ENCODE measurements at places on chromosomes 16 and 17.

DNA sequence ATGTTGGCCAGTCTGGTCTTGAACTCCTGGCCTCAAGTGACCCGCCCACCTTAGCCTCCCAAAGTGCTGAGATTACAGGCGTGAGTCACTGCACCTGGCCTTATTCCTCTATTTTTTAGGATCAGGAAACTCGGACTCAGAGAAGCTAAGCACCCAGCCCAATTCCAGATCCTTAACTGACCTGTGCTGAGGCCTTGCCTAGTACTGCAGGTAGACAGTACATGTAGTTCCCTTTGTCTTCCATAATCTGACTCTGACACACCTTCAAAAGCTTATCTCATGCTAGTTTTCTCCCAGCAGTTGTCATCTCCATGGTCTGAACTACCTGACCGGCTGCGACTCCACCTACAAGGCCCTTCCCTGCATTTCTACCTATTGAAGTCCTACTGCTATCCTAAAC, 65.7 kb upstream of the AXIN2 start:
- DNase-seq = no peak

DNA sequence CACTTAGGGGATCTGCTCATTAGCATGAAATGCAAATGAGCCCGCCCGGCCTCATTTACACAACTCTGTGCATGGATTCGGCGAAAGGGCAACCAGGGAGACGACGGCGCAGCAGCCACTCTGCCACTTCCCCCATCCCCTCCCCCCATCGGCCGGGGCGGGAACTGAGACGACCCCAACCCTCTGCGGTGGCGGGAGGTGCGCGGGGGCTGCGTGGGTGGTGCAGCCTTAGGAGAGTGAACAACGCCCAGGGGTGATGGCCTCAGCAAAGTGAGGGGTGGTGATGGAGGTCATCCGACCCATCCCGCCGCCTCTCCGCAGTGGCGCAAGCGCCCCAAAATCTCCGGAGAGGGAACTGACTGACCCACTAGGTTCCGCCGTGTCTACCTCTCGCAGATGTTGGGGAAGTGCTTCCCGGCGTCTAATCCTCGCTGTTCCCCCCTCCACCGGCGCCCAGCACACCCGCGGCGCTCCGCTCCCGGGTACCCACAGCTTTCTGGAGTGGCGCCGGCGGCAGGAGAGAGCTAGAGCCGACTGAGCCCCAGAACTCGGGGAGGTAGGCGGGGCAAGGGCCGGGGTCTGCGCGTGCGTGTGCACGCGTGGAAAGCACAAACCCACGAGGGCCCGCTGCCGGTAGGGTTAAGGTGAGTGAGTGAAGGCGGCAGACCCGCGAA, 1.4 kb upstream of the CACNA1G start:
- DNase-seq = no peak

GRCh38 chr17:43914451-43914850, 7.1 kb upstream of the MPP2 start:
- DNase-seq = no peak

DNA sequence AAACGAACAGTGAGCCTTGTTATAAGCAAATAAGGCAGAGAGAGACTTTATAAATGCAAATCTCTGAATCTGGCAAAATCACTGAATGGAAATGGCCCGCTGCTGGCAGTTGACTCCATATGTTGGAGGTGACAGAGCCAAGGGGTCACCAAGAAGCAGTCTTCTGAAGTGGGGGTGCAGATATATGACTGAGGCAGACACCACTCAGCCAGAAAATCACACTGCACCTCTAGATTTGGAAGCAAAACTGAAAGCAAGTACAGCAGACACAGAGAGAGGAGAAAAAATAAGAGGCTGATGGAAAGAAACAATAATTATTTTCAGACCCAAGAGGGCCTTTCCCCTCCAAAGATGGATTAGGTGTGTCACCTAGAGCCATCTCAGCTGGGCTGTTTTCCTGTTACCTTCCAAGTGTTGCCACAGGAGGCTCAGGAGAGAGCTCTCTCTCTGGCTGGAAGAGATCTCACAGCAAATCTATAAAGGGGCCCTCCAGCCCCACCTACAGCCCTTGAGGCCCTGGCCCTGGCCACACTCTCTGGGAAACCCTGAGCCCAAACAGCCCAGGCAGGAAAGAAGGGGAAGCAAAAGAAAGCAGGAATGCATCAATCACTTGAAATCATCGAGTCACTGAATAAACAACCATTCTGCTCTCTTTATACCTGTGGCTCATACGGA, 585.1 kb upstream of the PSMD7 start:
- no peak for DNase-seq

DNA sequence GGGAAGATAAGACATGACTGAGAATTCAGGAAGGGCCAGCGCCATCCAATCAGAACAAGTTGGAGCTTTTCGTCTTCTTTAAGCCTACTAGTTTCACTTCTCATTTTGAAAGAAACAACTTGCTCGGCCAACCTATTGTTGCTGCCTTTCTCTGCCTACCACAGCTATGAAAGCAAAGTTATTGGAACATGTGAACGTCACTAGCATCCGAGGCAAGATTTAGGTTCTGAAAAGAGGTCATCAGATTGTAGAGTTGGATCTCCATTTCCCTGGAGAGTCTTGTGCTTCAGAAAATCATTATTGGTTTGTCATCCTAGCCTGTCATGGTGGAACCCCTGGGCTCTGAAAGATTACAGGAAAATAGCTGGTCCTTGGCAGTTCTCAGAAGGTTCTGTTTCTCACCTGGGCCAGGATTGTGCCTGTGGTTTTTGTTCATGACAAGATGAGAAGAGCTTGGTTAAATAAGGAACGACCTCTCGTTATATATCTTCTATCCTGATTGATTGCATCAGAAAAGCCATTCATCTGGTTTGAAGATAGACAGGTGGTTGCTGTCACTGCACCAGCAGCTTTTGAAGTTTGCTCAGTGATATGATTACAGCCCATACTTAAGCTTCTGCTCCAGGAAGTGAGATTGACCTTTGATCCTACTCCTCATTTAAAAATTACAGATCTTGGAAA, 25.3 kb downstream of the CDH13 start:
- DNase-seq = no peak

- DNase-seq = no peak
Observed at GRCh38 chr16:46739934-46740333, 8.2 kb downstream of the MYLK3 start.

DNA sequence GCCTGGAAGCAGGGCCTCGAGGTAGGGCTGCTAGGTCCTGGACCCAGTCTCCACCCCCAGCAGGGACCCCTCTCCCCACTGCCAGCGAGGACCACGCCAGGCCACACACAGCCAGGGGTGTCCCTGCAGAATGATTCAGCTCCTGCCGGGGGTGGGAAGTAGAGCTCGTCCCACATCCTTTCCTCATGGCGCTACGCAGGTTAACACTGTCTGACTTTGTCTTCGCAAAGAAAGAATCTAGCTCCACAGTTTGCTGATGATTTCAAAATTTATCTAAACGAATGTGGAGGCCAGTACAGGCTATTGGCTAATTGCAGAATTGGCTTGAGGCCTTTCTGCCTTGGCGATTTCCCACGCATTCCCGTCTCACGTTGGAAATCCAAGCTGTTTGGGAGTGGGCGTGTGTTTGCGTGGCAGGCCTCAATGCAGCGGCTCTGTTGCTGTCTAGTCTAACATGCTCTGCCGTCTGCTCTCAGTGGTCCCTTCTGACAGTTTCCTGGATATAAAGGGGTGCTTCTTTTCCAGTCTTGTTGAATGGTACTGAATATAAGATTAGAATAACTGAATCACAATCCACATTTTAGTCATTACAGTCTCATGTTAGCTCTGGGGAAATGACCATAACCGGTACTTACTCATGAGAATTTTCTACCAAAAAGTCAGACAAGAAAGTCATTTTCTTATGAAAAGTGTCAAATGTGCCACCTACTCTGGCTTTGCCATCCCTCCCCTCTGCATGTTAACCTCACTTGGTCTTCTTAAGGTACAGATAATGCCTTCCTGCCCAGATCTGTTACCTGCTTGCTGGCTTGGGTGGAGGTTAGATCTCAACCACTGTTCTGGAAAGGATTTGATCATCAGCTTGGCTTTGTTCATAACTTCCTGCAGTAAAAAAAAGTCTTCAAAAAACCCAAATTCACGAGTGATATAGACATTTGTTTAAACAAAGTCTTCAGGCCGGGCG, 252.4 kb downstream of the NTN1 start:
- no peak for DNase-seq

- no peak for DNase-seq
Observed at GRCh38 chr17:41629826-41630670, 5.7 kb upstream of the KRT17 start.

DNA sequence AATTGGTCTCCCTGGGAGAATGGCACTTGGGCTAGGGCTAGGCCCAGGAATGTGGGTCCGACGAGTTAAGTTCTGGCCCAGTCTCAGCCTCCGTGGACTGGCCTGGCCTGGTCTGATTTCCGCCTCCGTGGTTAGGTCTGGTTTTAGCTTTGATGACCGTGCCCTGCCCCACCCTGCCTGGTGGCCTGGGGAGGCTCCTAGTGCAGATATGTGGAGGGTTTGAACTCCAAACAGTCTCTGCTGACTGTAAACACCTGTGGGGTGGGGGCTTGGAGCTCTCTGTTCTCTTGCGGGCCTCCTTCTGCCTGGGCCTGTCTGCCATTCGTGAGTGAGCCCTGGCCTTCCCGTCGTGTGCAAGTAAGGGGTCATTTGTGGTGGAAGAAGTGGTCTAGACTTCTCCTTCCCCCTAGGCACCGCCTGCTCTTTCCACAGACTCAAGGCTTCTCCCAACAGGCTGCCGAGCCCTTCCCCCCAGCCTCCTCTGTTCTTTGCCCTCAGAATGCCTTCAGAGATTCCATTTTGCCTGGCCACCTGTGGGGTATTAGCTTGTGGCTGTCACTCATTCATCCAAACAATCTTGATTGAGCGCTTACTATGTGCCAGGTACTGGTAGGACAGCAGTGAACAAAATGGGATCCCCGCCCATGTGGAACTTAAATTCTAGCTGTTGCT, 1.6 kb downstream of the ATP6V0C start:
- DNase-seq = no peak

DNA sequence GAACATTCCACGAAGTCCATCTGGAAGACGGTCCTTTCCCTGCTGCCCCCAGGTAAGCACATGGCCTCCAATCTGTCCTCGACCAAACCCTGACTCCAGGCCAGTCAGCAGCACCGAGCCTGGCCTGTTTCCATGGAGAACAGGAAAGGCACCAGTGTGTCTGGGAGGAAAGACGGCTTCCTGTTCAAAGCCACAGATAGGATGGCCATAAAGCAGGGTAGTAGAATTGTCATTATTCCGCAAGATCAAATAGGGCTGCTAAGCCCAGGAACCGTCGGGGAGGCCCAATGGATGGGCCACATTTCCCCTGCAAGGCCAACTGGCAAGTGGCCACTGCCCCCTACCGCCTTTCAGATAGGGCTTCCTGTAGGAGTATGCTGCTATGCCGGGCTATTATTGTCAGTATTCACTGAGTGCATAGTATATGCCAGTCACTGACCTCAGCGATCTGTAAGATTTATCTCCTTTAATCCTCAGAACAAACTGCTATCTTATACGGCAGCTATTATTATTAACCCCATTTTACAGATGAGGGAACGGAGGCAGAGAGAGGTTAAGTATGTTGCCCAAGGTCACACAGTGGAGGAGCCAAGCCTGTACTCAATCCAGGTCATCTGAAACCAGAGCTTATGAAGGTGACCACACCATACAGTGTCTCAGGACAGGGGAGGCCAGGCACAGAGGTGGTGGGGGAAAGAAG, 23.0 kb upstream of the PLCG2 start:
- no peak for DNase-seq

DNA sequence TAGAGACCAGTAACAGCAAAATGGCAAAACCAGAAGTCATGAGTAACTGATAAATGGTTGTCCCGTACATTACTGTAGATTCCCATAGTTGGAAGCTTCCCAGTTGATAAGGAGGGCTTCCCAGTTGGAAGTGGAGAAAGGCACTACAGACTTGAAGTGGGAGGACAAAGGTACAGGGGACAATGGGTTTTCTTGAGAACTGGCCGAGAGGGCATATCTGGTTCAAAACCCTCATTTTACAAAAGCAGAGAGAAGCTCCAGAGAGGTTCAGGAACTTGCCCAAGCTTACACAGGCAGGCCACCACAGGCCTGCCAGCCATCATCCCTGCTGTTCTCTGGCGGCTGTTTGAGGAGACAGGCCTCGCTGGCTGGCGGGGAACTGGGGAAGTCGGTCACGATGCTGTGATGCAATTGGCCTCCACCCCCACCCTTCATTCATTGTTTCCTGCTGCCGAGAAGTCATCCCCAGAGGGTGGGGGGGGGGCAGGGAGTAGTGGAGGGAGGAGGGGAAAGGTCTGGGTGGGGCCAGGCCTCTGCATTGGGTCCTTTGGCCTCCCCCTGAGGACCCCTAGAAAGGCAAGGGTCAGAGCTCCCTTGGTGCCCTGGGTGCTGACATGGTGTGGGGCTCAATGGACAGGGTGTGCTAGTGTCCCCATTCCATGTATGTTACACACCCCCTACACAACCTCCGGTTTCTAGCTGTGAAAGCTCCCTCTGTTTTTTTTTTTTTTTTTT, 3.0 kb downstream of the UBALD2 start:
- DNase-seq = no peak

GRCh38 chr17:56309897-56310296, 156.6 kb downstream of the ANKFN1 start:
- DNase-seq = no peak

- DNase-seq = no peak
Observed at GRCh38 chr16:52953215-52953614, 99.5 kb downstream of the CHD9NB start.

DNA sequence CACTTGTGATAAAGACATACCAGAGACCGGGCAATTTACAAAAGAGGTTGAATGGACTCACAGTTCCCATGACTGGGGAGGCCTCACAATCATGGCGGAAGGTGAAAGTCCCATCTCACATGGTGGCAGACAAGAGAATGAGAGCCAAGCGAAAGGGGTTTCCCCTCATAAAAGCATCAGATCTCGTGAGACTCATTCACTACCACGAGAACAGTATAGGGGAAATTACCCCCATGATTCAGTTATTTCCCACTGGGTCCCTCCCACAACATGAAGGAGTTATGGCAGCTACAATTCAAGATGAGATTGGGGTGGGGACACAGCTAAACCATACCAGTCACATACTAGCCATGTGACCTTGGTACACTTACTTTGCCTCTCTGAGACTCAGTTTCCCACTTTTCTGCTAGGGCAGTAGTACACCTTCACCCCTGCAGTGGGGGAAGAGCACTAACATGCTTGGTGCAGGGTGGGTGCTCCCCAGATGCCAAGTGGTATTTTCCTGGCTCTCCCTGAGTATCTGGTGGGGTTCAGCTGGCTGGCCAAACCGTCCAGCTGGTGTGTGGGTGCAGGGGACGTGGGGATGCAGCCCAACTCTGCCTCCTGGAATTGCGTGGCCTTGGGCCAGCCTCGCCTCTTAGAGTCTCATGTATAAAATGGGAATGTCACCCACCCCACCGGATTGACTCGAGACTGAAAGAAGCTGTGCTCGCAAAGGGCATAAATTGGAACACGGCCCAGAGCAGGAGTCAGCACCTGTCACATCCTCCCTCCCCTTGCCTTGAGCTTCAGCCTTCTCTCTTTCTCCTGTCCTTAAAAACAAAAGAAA, 364.1 kb downstream of the CPPED1 start:
- DNase-seq = no peak
